ENCODE measurements at places on chromosomes 5 and 9. TPM values are rescaled to one million over a fixed set of nuclear protein-coding genes. Genes with fewer than 3 reads are reported as not detected.

- H3K4me1 ChIP-seq = peaks cover 11% of the 10 kb centered on the region
- no peak overlapping the region for H3K27ac ChIP-seq
- no peak overlapping the region for H3K4me3 ChIP-seq
- H3K27me3 ChIP-seq = peaks cover 16% of the 10 kb centered on the region
These were observed 45.7 kb upstream of the HAND1 start for GRCh38 chr5:154523709-154524108.

DNA sequence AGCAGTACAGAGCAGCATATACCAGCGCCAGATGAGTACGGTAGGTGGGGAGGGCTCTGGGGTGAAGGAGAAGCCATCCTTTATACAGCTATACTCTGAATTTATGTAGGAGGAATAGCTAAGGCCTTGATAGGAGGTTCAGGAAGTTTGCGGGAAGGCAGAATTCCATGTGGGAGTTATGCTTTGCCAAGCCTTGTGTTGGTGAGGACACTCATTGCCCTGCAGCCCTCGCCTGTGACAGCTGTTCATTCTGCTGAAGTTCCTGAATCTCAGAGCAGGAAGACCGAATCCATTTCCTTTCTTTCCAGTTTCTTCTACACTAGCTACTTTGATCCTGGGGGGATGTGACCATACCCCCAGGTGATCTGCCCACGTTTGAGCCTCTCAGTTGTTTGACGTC is 7.7 kb downstream of the MFAP3 start:
- H3K27me3 ChIP-seq = no peaks in the 10 kb centered on the region
- H3K4me3 ChIP-seq = no peak overlapping the region
- H3K36me3 ChIP-seq = no peaks in the 10 kb centered on the region
- DNase-seq = no peak
- peaks cover 24% of the 10 kb centered on the region for H3K4me1 ChIP-seq

DNA sequence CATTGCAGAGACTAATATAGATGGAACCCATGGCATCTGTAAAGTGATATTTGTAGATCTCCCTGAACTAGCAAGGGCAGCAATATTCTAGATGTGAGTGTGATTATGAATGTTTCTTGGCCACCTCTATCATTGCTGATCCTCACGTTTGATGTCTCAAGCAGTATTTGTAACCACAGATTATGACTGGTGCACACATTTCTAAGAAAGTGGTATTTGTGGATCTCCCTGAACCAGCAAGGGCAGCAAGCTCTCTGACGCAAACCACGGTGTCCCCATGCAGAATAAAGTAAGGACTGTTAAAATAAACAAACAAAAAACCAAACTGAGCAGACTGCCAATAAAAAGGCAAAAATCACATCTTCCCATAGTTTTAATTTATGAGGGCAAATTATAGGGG is 301.3 kb downstream of the CSNK1G3 start:
- no peak overlapping the region for H3K27ac ChIP-seq
- no peak overlapping the region for H3K4me3 ChIP-seq
- DNase-seq = no peak
- H3K36me3 ChIP-seq = no peaks in the 10 kb centered on the region

GRCh38 chr5:1801222-1801966 is at the start of gene NDUFS6:
Gene NDUFS6 (plus strand): TSS chr5:1801407. CDS start chr5:1801418, 11 bp downstream.
- H3K27ac ChIP-seq = peak within 1 kb of the TSS; percentile 86
- H3K4me3 ChIP-seq = peak within 1 kb of the TSS; percentile 89
- no peaks in the 10 kb centered on the region for H3K27me3 ChIP-seq
- H3K36me3 ChIP-seq = peaks cover 57% of the 10 kb centered on the region

The HTR1A gene
- not detected for total RNA-seq

The CRHBP gene
- total RNA-seq = not detected

Data from suprapubic skin (tissue), 4 donors.